Activated CD4-positive, alpha-beta T cell treated with anti-CD3 and anti-CD28 coated beads for 36 hours (primary cell): ENCODE measurements at places on chromosomes 6 and 20. TPM values are rescaled to one million over a fixed set of nuclear protein-coding genes. Genes with fewer than 3 reads are reported as not detected.

GRCh38 chr6:151024597-151024996, 159.1 kb downstream of the MTHFD1L start:
- no peak overlapping the region for H3K4me3 ChIP-seq
- peaks cover 65% of the 10 kb centered on the region for H3K36me3 ChIP-seq
- no peaks in the 10 kb centered on the region for H3K27me3 ChIP-seq
- DNase-seq, result no peak
- no peak overlapping the region for H3K27ac ChIP-seq

DNA sequence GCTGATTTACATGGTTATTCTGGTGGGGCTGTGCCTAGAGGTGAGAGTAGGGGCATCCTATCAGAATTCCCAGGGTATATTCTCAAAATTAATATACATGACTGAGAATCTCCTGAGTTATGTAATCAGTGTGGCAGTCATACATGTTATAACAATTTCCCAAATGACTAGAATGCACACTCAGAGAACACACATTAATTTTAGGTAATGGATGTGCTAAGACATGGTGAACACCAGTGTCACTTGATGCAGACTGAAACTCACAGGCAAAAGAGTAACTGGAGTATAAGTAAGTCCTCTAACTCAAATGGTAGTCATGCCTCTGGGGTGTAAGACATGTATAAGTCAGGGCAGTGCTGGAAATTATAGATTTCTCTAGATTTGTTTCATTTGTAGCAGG, 1198.4 kb upstream of the CITED2 start:
- H3K36me3 ChIP-seq, result no peaks in the 10 kb centered on the region
- no peak overlapping the region for H3K27ac ChIP-seq
- peaks cover 17% of the 10 kb centered on the region for H3K27me3 ChIP-seq
- peaks cover 9% of the 10 kb centered on the region for H3K4me1 ChIP-seq
- H3K4me3 ChIP-seq, result no peak overlapping the region

DNA sequence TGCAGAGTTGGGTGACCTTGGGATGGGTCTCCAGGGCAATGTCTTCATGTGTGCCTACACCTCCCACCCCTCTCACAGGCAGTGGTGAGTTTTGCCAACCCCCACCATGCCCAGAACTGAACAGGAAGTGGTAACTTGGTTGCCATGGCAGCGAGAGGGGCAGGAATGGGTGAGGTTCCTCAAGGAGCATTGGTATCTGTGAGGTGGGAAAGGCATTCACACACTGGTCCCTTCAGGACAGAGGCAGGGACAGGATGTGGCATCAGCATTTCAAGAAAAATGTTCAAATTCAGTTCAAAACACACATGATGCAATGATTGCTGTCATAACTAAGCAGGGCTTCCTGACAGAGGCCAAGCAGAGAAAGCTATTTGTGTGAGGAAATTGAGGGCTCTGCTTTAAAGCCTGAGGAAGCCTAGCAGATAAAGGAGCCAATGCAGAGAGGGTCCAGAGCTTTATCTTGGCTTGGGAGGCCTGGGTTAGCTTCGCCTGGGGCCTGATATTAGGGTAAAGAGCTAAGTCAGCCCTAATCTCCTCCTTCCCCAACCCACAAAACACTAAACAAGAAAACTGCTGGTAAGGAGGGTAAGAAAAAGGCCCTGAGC, 551 bp downstream of the TREML2 start:
- peak overlapping the region; percentile 93 for H3K27ac ChIP-seq
- peaks cover 55% of the 10 kb centered on the region for H3K4me1 ChIP-seq
- no peaks in the 10 kb centered on the region for H3K27me3 ChIP-seq
- H3K4me3 ChIP-seq, result peak overlapping the region; percentile 71
- H3K36me3 ChIP-seq, result peaks cover 2% of the 10 kb centered on the region

DNA sequence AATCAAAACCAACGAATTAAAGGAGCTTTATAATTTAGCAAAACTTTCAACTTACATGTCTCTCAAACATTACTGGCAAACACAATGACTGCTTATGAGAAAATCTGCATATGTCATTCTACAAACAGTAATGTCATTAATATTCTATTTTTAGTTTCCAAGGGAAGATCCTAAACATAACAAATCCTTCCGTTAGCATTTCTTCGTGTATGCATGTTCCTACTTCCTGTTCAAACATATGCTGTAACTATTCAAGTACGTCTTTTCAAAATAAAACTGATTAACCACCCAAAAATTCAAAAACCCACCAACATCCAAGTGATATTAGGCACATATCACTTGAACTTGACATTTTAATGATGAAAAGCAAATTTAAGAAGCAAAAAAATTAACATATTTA, 131.3 kb downstream of the HACE1 start:
- no peak for DNase-seq
- peaks cover 3% of the 10 kb centered on the region for H3K36me3 ChIP-seq
- no peaks in the 10 kb centered on the region for H3K27me3 ChIP-seq
- no peak overlapping the region for H3K4me3 ChIP-seq
- no peak overlapping the region for H3K27ac ChIP-seq

DNA sequence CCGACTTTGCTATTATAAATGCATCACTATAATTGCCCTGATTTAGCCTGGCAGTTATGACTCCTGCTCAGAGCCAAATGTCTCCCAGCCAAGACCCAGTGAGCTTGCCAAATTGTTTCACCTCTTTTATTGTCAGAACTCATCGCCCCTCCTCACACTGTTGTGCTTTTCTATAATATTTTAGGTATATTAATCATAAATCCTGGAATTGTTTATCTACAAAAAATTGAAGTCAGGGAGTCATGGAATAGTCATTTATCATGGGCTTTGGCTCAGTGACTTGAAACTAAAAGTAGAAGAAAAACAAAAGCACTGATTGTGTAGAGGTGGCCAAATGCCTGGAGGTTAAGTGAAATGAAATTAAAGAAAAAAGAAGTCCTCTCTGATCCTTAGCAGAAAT, 85.6 kb downstream of the PFDN4 start:
- no peak for DNase-seq
- no peak overlapping the region for H3K27ac ChIP-seq
- peaks cover 20% of the 10 kb centered on the region for H3K4me1 ChIP-seq
- H3K27me3 ChIP-seq, result peaks cover 37% of the 10 kb centered on the region
- no peak overlapping the region for H3K4me3 ChIP-seq

PAK5 gene
- not detected for total RNA-seq

ARMC12 gene
- 1.3 TPM for total RNA-seq

EZR gene
- 197 TPM for total RNA-seq
